ENCODE measurements at places on chromosomes 6 and 20. TPM values are rescaled to one million over a fixed set of nuclear protein-coding genes. Genes with fewer than 3 reads are reported as not detected.
A peak's percentile ranks its signal among the peaks of the same experiment; 100 is the strongest.

GRCh38 chr6:157339432-157339831 is 16.1 kb upstream of the TMEM242 start:
- DNase-seq: no peak

DNA sequence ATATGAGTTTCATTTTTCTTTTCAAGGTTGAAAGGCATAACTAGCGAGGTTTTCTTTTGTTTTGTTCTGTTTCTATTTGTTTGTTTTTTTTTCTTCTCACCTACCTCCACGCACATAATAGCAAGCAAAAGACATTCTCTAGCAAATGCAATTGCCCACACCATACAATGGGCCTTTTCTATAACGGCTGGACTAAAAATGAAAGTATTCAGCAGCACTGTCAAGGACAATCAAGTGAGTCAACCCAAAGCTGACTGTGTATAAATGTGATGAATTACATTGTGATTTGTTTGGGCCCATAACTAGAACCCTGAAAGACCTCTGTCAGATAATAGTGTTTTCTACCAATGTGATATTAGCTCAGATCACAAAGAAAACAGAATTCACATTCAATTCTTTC is 496.7 kb downstream of the RNF144B start:
- no peak for DNase-seq

The JPH2 gene
- total RNA-seq: 107 TPM

GRCh38 chr20:21713901-21714296 is 8.4 kb downstream of the PAX1 start:
- DNase-seq: no peak

The RBM24 gene
- 183 TPM for total RNA-seq

- no peak for DNase-seq
These were observed 34.3 kb downstream of the ADGRF1 start for GRCh38 chr6:47007657-47008396.

GRCh38 chr6:64547594-64548268 is 912.1 kb downstream of the PHF3 start:
- no peak for DNase-seq

The PARD6B gene
- total RNA-seq: 3.3 TPM

The GGTLC1 gene
- total RNA-seq: not detected

GRCh38 chr6:135906972-135907465 is 55.5 kb downstream of the PDE7B start:
- no peak for DNase-seq

- peak; percentile 65 for DNase-seq
These were observed 648.8 kb upstream of the AGPAT4 start for GRCh38 chr6:161922631-161923119.

GRCh38 chr20:40704828-40705227 is 15.8 kb upstream of the MAFB start:
- DNase-seq: no peak

DNA sequence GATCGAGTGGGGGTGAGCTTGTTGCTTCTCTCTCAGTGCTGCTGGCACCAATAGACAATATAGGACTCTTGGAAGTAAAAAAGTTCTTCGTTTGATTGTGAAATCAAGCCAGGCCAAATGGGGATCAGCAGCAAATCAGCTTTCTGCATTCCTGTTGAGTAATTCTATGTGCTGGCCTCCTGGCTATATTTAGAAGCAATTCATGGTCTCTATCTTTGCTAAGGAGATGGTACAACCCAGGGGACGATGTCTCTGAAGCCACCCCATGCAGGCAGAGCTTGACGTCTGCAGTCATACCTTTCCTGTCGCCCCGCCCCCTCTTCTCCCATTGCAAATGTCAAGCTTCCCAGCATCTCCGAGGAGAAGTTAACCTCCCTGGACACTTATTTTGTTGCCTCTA is 199.1 kb downstream of the SCP2D1 start:
- no peak for DNase-seq

The FAM162B gene
- 3.1 TPM for total RNA-seq

The RPRD1B gene
- total RNA-seq: 70.5 TPM

DNA sequence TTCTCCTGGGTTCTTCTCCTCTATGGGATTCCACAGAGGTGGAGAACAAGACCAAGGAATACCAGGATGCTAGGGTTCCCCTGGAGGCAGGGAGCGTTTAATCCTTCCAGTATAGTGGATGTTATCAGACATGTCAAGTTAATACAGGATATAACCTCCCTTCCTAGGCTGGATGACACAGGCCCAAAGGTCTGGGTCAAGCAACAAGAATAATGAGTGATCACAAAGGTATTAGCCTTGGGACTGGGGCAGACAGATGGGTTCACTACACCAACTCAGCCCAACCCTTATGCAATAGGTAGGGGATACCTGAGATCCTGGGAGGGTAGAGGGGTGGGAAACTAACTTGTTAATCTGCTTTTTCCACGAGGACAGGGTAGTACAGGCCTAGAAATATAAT is 690.3 kb downstream of the HTR1B start:
- DNase-seq: no peak

The DDO gene
- total RNA-seq: 19.7 TPM

The BCAS1 gene
- total RNA-seq: 0.18 TPM

- DNase-seq: no peak
These were observed 63.5 kb upstream of the ASCC3 start for GRCh38 chr6:100944644-100945043.

The GPR63 gene
- total RNA-seq: 0.31 TPM

DNA sequence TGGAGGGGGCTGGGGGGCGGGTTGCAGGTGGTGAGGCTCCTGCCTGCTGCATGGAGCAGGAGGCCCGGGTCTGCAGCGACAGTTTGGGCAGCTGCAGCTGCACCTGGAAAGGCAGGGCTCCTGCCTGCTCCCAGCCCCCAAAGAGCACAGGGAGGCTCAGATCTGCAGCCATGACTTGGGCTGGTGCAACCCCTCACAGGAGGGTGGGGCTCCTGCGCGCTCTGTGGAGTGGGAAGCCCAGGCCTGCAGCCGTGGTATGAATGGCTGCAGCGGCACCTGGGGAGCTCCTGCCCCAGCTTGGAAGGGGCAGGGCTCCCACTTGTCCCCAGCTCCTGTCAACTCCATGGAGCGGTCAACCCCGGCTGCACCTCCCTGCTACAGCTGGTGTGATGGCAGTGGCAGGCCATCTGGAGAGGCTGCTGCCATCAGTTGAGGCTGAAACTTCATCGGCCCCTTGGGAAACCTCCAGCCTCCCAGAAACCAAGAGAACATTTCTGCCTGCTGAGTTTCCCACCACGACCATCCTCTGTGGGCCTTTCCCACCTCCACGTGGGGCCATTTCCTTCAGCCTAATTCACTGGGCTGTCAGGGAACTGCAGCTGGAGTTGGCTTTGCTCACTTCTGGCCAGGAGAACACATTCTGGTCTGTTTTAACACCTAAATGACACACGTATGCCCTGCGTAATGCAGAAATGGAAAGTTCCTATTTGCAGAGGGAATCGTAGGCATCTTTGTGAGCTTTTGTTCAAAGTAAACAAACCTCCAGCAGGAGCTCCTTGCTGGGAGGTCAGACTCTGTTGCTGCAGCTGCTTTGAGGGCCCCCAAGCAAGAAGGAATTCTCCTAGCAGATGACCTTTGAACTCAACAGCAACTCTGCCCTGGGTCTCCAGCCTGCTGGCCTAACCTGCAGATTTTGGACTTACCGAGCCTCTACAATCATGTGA is 429.0 kb downstream of the PREX1 start:
- DNase-seq: no peak

- DNase-seq: no peak
These were observed 1085.6 kb downstream of the KIF16B start for GRCh38 chr20:15487682-15488081.

The EFCAB8 gene
- not detected for total RNA-seq

The SIGLEC1 gene
- total RNA-seq: 12.3 TPM

The GINS1 gene
- total RNA-seq: 0.45 TPM

The PRSS35 gene
- total RNA-seq: 6.6 TPM

The TRIM31 gene
- not detected for total RNA-seq

- no peak for DNase-seq
These were observed 149.9 kb upstream of the AFDN start for GRCh38 chr6:167676666-167677421.

The CCN5 gene
- 85.2 TPM for total RNA-seq

The CPXM1 gene
- total RNA-seq: 0.53 TPM

- DNase-seq: peak; percentile 69
These were observed 137.9 kb downstream of the DLL1 start for GRCh38 chr6:170152989-170153388.

- DNase-seq: peak; percentile 93
These were observed 1.1 kb upstream of the JAG1 start for GRCh38 chr20:10674684-10675449.

- DNase-seq: no peak
These were observed 2.9 kb downstream of the HLA-DMA start for GRCh38 chr6:32950010-32950409.

GRCh38 chr6:136553166-136553787 is 3.1 kb upstream of the MAP7 start:
- no peak for DNase-seq

- DNase-seq: no peak
These were observed 321.2 kb downstream of the UBE3D start for GRCh38 chr6:82744286-82745015.

- peak; percentile 14 for DNase-seq
These were observed 130.5 kb downstream of the ZFP64 start for GRCh38 chr20:52060794-52061714.

- DNase-seq: no peak
These were observed 32.9 kb downstream of the AHI1 start for GRCh38 chr6:135464634-135465033.

The FOXS1 gene
- 3.2 TPM for total RNA-seq

The TTK gene
- 0.31 TPM for total RNA-seq

The ABHD16B gene
- total RNA-seq: not detected

The TBC1D22B gene
- total RNA-seq: 9.2 TPM

The HTR1B gene
- not detected for total RNA-seq

DNA sequence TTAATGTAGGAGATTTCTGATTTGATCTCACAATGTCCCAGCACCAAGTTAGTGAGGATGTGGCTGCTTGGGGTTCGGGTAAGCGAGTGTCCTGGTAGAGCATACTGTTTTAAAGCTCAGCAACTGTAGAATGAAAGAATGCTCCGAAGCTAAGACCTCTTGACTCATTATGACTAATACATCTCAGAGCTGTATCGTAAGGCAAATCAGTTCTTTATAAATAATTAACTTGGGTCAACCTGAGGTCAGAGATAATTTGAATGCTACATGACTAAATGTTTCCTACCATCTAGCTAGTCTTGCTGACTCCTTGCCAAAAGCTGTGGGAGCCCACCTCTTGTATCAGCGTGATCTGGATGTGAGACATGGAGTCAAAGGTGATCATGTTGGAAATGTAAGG is 128.8 kb upstream of the PDE7B start:
- DNase-seq: no peak

DNA sequence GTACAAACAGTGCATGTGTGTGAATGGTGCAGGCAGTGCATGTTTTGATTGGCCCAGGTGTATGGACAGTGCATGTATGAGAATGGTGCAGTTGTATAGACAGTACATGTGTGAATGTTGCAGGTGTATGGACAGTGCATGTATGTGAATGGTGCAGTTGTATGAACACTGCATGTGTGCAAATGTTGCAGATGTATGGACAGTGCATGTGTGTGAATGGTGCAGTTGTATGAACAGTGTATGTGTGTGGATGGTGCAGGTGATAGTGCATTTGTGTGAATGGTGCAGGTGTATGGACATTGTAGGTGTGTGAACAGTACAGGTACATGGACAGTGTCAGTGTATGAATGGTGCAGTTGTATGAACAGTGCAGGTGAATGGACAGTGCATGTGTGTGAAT is 4.0 kb upstream of the KLHL31 start:
- no peak for DNase-seq

DNA sequence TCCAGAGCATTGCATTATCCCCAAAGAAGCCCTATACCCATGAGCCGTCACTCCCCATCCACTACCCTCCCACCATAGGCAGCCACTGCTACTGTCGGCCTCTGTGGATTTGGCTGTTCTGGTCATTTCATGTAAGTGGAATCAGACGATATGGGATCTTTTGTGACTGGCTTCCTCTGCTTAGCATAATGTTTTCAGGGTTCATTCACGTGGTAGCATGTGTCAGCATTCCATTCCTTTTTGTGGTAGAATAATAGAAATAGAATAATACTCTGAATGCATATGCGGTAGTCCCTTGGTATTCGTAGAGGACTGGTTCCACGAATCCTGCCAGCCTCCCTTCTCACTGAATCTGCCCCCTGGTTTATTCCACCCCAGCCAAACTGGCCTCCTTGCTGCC is 402.6 kb upstream of the SULF2 start:
- DNase-seq: no peak

The SLC12A5 gene
- 3.0 TPM for total RNA-seq

The TRIM10 gene
- not detected for total RNA-seq

GRCh38 chr20:43863821-43864544 is 50.7 kb upstream of the TOX2 start:
- DNase-seq: no peak

The ADGB gene
- not detected for total RNA-seq

- DNase-seq: no peak
These were observed 74.4 kb downstream of the ELOVL4 start for GRCh38 chr6:79872986-79873385.

Measured in right cardiac atrium (tissue), 5 donors.